ENCODE measurements at places on chromosomes 2 and 18.

DNA sequence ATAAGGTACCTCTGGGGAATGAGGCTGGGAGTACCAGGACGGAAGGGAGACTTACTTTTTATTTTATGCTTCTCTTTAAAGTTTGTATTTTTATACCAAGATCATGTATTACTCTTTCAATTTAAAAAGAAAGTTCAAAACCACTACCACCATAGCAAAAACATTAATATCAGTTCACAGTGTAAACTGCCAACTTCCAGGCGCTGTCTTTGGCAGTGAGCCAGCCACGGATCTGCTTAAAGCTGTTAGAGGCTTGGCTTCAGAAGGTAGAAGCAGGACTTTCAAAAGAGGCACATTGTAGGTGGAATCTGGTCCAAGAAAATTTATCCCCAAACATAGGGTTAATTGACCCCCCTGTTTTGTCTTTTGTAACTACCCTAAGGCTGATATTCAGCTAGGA, 74.8 kb downstream of the B3GNT2 start:
- no peak for DNase-seq

DNA sequence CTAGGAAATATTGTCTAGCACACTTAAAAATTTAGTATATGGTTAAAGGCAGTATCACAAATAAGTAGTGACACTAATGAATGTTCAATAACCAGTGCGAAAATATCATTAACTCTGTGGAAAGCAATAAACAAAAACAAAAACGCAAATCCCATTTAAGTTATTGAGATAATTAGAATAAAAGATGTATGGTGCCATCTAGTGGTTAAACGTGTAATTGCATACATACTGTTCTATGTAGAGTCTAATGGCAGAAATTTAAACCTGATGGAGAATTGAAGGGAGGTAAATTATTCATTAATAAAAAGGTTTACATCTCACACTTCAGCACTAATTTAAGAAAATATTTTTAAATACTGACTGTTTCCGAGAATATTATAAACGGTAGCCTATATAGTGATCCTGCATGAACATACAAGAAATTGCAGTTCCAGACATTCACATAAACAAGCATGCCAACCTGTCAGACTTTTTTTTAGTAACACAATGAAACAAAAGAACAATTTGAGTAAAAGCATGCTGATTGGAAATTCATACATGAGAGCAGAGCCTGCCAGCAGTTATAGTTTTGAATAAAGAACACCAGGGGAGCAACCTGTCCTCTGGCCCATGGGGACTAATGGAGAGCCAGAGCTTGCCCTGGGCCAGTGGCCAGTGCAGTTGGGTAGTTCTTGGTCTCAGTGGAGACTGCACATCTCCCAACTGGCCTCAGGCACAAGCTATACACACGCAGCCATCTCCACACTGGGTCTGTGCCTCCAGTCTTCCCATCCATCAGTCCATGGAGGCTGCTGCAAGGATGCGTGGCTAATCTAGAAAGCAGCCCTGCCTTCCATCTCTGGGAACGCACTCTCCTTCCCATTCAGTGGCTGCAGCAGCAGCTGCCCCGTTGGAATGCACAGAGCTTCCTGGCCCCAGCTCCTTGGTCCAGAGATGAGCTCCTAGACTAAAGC, 28.0 kb downstream of the GCG start:
- peak; percentile 40 for DNase-seq

GRCh38 chr2:157438863-157439823, 4.7 kb downstream of the CYTIP start:
- no peak for DNase-seq

GRCh38 chr2:120620025-120620793, 115.5 kb upstream of the GLI2 start:
- DNase-seq, result no peak

DNA sequence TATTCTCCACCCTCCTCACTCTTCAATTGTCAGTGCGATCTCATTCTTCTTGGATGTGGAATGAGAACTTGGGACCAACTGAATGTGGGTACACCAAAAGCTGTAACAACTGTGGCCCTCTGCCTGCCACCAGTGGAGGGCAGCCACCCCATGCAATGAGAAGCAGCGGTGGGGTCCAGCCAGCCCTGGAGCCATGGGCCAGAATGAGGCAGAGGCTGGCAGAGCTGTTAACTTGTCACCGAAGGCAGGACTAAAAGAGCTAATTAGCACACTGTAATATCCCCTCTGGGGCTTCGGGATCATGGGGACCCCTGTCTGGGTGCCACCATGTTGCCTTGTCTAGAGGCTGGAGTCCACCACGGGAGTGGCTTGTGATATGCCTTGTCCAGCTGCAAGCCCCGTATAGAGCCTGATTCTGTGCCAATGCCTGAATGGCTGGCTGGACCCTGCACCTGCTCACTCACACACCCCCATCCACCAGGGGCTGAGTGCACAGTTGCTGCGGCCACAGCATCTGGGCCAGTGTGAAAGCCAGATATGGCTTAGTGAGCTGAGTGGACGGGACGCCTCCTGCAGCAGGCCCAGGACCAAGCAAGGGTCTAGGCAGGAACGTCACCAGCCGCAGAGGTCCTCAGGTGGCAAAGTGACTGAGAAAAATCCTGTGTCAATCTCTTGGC, 680.5 kb downstream of the DSC3 start:
- no peak for DNase-seq

- DNase-seq, result no peak
Observed at GRCh38 chr2:129478902-129479517, 500.5 kb upstream of the RAB6C start.

- peak; percentile 84 for DNase-seq
Observed at GRCh38 chr2:102615620-102616436, 3.5 kb upstream of the SLC9A2 start.

DNA sequence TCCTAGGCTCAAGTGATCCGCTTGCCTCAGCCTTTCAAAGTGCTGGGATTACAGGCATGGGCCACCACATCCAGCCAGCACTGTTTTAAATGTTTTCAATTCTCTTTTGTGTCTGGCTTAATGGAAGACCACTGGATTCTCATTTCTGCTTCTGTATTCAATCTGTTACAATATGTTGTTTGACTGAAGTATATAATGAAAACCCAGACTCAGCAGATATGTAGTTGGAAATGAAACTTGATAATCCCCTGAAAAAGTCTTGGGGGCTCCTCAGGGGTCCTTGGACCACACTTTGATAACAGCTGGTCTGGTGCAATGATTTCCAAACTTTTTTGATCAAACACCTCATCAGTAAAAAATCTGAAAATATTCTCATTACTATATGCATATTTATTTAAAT, 132.7 kb downstream of the ATAD2B start:
- DNase-seq, result no peak

GRCh38 chr18:75172299-75173124, 36.4 kb downstream of the PTGR3 start:
- no peak for DNase-seq

DNA sequence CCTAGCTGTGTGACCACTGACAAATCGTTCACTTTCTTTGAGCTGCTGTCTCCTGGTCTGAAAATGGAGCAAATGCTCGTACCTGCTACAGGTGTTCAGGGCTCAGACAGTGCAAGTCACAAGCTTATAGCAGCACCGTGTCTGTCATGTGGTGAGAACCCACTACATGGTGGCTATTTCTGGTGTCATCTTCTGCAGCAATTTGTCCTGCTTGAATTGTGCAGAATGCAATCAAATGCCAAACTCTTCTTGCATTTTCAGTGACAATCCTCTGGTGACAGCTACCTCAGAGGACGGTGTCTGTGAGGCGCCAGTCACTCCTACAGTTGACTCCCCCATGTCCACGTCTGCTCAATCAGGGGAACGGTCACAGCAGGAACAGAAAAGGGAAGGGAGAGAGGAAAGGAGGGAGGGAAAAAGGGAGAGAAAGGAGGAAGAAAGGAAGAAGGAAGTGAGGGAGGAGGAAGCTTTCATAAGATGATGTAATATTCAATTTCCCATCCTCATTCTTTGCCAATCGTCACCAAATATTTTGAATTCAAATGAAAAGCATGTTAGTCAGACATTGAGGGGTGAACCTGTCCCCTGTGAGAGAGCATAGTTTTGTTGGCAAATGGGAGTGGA, 122.2 kb downstream of the BCL2 start:
- DNase-seq, result no peak

- DNase-seq, result no peak
Observed at GRCh38 chr2:25692143-25692542, 18.8 kb upstream of the DTNB start.

- DNase-seq, result no peak
Observed at GRCh38 chr2:69138793-69139459, 125.9 kb downstream of the ANTXR1 start.

GRCh38 chr2:168314236-168314635, 66.8 kb upstream of the STK39 start:
- DNase-seq, result no peak

GRCh38 chr2:196239622-196240587, 68.5 kb upstream of the STK17B start:
- DNase-seq, result peak; percentile 57

DNA sequence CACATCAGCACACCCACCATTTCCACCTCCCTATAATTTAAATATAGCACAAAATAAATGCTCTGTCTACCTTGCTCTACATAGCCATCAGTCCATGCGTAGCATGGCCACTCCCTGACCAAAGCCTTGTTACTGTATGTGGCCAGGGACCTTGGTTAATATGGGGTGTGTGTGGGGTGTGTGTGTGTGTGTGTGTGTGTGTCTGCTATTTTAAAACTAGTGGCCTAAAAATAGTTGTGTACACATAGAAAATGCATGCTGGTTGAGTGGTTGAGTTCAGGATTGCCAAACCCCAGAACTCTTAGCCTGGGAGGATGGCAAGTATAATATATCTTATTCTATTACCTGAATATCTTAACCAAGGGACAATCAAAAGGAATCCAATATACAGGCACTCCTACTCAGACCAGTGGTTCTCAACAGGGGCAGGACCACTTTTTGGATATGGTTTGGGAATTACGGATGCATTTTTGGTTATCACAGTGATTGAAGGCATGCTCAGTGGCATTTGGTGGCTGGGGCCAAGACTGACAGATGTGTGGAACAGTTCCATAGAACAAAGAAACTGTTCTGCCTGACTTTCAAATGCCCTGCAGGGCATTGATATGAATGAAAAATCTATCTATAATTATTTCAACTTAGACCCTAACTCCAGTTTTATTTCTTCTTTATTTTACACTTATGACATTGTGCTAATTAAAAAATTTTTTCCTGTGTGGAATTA, 72.3 kb upstream of the PSME4 start:
- no peak for DNase-seq

GRCh38 chr2:73588177-73588576, 54.0 kb downstream of the NAT8 start:
- DNase-seq, result no peak

GRCh38 chr2:69796174-69796573, 33.3 kb upstream of the GMCL1 start:
- DNase-seq, result no peak

GRCh38 chr18:12338382-12338781, 30.3 kb downstream of the TUBB6 start:
- DNase-seq, result no peak

- DNase-seq, result no peak
Observed at GRCh38 chr2:23620841-23621341, 235.9 kb downstream of the KLHL29 start.

DNA sequence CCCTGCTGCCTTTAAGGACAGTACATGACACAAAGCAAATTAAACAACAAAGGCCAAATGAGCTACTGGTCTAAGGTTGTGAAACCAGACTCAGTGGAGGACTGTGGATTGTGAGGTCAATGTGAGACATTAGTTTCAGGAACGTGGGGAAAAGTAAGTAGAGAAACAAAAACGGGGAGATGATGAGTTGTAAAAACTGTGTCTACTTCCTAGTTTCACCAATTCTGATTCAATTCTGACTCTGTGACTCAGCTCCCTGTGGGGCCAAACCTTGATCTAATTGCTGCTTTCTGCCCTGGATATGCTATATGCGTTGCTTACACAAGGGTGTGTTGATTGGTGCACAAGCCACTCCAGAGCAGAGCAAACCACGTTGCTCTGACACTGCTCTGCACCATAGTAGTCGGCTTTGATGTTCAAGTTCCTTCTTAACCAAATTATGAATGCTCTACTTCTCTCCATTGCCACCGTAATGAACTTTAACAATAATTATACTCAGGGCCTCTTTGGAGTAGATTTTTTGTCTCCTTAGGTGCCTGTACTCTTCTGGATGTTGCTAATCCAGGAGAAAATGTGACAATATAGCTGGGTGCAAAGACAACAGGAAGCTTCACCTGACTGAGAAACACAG, 1640.1 kb upstream of the CELF4 start:
- DNase-seq, result no peak

DNA sequence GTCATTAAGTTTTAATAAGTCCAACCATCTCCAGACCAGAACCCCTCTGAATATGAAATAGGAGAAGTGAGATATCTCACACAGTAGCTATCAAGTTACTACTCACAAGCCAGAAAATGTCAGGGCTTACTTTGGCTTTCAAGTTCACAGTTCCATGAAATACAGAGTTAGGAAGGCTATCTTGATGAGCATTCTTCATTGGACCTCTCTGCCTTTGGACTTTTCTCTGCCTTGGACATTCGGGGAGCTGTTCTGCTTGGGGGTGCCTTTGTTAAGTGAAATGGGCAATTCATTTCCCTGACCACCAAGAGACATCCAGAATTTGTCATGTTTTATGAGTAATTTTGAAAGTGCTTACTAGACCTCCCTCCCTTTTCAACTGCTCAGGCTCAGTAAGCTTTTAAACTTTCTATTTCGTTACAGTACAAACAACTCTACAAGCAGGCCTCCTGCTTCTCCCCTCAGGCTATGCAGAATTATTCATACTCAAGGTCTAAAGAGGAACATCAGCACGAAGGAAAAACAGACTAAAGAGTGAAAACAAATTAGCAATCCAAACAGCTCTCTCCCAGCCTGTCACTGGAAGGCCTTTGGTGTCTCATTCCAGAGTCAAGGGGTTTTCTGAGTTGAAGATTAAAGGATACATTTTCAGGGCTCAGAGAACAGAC, 95.3 kb downstream of the MREG start:
- peak; percentile 49 for DNase-seq

GRCh38 chr2:151119374-151119773, 142.3 kb downstream of the RBM43 start:
- DNase-seq, result no peak

DNA sequence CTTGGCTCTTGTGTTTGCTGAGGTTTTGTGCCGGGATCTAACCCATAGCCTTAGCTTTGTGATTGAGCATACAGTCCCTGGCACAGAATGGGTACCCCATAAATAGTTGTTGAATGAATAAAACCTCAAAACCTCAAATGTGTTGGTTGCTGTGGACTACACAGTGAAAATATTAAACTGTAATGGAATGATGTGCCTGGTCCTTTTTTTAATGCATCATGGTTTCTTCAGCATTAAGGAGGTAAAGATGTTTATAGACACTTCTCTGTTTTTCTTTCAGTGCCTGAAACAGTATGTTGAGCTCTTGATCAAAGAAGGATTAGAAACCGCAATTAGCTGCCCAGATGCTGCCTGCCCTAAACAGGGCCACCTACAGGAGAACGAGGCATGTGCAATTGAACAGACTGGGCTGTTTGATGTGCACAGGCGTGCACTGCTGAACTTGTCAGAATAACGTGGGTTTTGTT, 97.0 kb downstream of the RNF144A start:
- DNase-seq, result peak; percentile 47

- DNase-seq, result no peak
Observed at GRCh38 chr2:56713978-56714377, 530.2 kb downstream of the CCDC85A start.

GRCh38 chr2:211737282-211737681, 801.3 kb downstream of the ERBB4 start:
- DNase-seq, result no peak
